ENCODE measurements at places on chromosomes 3 and 15.

GRCh38 chr15:61314427-61314826 is 85.3 kb upstream of the RORA start:
- DNase-seq = no peak

GRCh38 chr3:186054792-186055352 is 54.0 kb downstream of the ETV5 start:
- no peak for DNase-seq

GRCh38 chr15:86076468-86076867 is 3.2 kb upstream of the AGBL1 start:
- DNase-seq = no peak

- DNase-seq = no peak
These were observed 1292.6 kb downstream of the SI start for GRCh38 chr3:163785693-163786092.

- no peak for DNase-seq
These were observed 1.5 kb upstream of the TCF12 start for GRCh38 chr15:56916825-56917477.
